ENCODE measurements at places on chromosomes 12 and 14.
A peak's percentile ranks its signal among the peaks of the same experiment; 100 is the strongest.

DNA sequence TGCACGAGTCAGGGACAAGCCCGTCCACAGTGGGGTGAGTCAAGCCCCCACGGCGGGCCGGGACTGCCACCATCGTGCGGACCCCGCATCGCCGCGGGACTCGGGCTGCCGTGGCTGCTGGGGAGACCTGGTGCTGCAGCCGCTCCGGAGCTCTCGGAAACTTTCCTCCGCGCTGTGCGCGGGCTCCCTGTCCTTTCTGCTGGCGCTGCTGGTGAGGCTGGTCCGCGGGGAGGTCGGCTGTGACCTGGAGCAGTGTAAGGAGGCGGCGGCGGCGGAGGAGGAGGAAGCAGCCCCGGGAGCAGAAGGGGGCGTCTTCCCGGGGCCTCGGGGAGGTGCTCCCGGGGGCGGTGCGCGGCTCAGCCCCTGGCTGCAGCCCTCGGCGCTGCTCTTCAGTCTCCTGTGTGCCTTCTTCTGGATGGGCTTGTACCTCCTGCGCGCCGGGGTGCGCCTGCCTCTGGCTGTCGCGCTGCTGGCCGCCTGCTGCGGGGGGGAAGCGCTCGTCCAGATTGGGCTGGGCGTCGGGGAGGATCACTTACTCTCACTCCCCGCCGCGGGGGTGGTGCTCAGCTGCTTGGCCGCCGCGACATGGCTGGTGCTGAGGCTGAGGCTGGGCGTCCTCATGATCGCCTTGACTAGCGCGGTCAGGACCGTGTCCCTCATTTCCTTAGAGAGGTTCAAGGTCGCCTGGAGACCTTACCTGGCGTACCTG, 1.1 kb downstream of the PDE3A start:
- no peak for DNase-seq

GRCh38 chr12:114479831-114480230, 73.9 kb upstream of the TBX5 start:
- no peak for DNase-seq

DNA sequence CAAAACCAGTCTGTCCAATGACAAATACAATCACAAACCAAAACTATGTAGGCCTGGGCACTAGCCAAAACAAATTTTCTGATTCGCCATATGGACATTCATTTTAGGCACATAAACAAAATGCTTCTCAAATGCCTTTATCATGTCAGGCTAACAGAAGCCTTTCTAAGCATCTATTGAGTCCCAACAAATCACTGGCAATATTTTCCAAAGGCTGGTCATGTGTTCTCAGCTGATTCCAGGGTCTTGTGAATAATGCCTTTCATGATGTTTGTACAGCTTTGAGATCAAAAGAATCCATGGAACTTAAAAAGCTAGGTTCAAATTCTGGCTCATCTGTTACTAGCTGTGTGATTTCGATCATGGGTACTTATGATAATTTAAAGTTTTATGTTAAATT, 16.1 kb downstream of the FSCB start:
- DNase-seq, result no peak

DNA sequence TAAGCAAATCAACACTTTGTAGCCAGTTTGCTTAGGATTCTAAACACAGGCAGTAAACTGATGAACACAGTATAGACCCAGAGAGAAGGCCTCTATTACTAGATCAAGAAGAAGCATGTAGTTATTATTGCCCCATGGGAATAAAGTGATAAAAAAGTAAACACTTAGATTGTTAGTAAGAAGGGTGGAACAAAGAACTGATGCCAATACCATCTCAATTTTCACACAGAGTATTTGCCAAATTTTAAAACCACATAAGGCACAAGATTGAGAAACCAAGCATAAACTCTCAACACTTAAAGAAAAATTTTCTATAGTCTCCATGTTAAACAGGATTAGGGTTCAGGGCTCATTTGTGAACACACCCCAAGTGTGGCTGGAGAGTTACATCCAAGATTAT, 77.0 kb upstream of the SYT1 start:
- no peak for DNase-seq

DNA sequence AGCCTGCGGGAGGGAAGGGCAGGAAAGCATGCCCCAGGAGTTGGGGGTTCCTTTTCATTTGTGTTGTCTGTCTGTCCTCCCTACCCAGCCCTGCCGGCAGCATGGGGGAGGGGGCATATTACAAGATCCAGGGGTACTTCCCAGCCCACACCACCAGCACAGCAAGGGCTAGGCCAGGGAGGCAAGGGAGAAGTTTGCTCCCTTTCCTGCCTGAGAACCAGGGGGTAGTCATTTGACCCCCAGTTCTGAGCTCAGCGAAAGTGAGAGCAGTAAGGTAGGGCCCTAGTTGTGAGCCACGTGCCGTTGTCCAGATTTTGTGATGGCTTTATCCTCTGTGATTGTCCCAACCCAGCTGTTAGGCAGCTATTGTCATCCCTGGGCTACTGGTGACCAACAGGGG, 364.7 kb downstream of the BCL11B start:
- DNase-seq, result no peak

- no peak for DNase-seq
Observed at GRCh38 chr12:26359576-26359975, 164.2 kb downstream of the SSPN start.

- DNase-seq, result no peak
Observed at GRCh38 chr12:104063712-104064030, 660 bp upstream of the HCFC2 start.

DNA sequence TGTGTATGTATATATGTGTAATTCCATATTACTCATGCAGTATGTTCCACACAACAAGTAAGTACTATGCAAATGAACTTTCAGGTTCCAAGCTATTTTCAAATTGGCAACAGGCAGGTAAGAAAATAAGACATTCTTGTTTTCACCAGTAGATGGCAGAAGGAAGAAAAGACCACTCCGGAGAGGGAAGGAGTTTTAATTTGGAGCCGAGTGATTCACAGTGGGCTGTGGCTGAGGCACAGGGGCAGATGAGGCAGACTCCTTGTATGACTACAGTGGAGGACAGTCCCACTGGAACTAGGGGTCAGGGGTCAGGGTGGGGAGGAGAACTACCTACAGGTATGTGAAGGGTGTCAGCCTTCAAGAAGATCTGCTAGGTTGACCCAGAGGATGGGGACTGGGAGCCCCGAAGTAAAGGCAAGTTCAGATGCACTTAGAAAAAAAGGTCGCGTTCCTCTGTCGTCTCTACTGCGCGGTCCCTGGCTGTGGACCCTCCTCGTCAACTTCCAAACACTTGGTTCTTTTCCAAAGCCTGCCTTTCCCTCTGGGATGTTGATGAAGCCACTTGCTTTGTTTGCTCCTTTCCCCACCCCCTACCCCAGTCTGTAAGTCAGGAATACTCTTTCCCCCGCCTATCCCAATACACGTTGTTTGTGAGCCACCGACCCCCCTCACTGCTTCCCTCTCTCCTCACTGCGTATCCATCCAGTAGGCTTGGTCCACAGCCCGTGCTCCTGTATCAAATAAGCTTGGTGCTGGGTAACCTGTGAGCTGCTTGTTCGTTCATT, 24.1 kb downstream of the DDX47 start:
- peak; percentile 36 for DNase-seq

DNA sequence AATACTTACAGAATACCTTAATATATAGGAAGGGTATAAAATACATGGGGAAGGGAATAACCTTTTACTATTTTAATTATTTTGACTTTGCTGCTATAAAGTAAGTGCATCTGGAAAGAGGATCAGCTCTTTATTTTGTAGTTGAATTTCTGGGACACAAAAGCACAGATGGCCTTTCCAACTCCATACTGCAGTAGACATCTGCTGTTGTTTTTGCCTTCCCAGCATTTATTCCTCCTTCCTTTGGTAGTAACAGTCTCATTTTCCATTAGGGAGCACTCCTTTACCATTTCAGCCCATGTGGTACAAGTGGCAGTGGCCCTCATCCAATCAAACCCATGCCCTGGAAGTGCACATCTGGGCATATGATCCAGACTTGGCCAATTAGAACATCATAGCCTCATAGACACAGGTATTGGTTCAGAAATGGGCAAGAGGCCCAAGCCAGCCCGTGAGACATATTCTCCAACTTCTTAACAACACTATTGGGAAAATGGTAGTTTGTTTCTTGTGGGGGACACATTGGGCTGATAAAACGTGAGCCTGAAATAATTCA, 64.8 kb upstream of the YARS2 start:
- no peak for DNase-seq

All from CD8-positive, alpha-beta T cell (primary cell).